ENCODE measurements at places on chromosomes 5 and 9.

GRCh38 chr5:138725153-138725817, 27.9 kb upstream of the CTNNA1 start:
- DNase-seq: peak; percentile 44

DNA sequence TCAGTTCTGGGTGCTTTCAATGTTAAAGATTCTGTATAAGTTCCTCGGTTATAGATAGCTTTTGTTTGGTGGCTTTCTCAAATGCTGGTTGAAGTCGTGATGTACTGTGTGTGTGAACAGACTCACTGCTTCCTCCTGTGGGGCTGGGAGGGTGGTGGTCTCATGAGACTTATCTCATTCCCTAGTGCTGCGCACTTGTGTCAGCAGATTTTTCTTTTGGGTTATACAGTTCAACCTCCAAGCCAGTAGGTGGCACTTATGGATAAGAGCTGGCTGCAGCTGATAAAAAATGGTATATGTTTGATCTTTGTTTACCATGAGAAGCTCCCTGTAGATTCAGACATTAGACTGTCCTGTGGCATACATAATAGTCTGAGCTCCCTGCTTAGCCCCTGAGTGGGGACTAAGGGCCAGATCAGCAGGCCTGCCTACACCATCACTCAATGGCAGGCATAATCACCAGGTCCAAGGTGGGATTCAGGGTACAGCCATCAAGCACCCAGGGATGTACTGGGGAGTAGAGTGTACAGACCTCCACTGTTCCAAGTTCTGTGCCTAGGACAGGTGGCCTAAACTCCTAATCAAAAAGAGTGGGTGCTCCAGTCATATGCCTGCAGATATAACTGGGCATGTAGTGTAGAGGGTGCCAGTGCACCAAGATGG, 174.2 kb downstream of the OXCT1 start:
- peak; percentile 8 for DNase-seq

GRCh38 chr5:100472091-100472490, 63.1 kb upstream of the FAM174A start:
- DNase-seq: no peak

DNA sequence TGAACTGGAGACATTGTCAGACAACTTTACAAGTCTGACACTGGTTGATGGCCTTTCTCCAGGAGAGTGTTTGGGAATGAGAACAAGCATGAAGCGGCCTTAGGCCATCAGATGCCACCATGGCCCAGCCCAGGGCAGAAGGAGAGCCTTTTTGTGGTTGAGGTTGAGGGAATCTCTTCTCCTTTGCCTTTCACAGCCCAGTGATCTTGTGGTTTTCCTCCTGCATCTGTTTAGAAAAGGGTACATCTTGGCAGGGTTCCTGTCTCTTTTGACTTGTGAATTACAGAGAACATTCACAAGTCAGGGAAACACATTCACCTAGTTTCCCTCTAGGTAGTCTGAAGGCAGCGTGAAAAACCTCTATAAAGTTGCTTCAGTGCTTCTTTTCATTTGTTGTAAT, 27.5 kb downstream of the DMRT2 start:
- peak; percentile 56 for DNase-seq

GRCh38 chr5:116419258-116419657, 155.4 kb downstream of the SEMA6A start:
- DNase-seq: no peak
